ENCODE measurements at places on chromosomes 11 and 22. TPM values are rescaled to one million over a fixed set of nuclear protein-coding genes. Genes with fewer than 3 reads are reported as not detected.

Gene GDPD5
- total RNA-seq = 29.4 TPM

- no peaks in the 10 kb centered on the region for H3K4me1 ChIP-seq
- no peaks in the 10 kb centered on the region for H3K36me3 ChIP-seq
- H3K27ac ChIP-seq = no peak overlapping the region
- peak; percentile 68 for DNase-seq
- H3K4me3 ChIP-seq = no peak overlapping the region
Measured at GRCh38 chr22:49768951-49769690, 58.6 kb downstream of the BRD1 start.

GRCh38 chr11:119181677-119182412, 3.4 kb upstream of the NHERF4 start:
- no peak for DNase-seq
- no peaks in the 10 kb centered on the region for H3K4me1 ChIP-seq
- no peaks in the 10 kb centered on the region for H3K36me3 ChIP-seq
- H3K4me3 ChIP-seq = no peak overlapping the region
- H3K27ac ChIP-seq = no peak overlapping the region
- H3K27me3 ChIP-seq = no peaks in the 10 kb centered on the region

GRCh38 chr11:16879690-16880089, 134.5 kb downstream of the PLEKHA7 start:
- no peak for DNase-seq
- H3K36me3 ChIP-seq = no peaks in the 10 kb centered on the region
- no peak overlapping the region for H3K4me3 ChIP-seq

DNA sequence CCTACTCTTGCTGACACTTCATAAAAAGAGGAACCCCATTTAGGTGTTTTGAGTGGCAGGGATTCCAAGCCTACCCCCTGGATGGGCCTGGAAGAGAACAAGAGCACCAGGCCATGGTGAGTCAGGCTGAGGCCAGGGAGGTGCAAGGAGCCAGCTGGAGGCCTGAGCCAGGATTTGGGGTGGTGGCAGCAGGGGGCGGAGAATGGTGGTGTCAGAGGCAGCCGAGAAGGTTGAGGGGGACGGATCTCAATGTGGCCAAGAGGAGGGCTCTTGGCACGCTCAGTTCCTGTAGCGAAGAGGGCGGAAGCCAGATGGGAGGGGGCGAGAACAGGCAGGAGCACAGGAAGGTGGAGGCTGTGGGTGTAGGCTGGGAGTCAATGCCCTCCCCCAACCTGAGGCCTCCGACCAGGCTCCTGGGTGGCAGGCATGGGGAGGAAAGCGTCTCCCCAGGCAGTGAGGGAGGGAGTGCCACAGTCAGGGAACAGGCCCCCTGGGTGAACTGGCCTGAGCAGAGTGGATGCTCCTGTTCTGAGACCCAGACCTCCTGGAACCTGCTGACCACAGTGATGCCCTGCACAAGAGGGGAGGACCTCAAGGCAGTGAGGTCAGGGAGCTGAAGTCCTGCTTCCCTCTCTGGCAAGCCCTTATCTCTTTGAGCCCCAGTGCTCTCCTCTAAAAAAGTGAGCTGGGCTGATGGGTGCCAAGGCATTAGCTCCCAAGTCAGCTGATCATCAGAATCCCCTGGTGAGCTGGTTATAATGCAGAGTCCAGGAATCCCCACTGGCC, 13.9 kb downstream of the RTN4RL2 start:
- H3K36me3 ChIP-seq = no peaks in the 10 kb centered on the region
- no peaks in the 10 kb centered on the region for H3K27me3 ChIP-seq

DNA sequence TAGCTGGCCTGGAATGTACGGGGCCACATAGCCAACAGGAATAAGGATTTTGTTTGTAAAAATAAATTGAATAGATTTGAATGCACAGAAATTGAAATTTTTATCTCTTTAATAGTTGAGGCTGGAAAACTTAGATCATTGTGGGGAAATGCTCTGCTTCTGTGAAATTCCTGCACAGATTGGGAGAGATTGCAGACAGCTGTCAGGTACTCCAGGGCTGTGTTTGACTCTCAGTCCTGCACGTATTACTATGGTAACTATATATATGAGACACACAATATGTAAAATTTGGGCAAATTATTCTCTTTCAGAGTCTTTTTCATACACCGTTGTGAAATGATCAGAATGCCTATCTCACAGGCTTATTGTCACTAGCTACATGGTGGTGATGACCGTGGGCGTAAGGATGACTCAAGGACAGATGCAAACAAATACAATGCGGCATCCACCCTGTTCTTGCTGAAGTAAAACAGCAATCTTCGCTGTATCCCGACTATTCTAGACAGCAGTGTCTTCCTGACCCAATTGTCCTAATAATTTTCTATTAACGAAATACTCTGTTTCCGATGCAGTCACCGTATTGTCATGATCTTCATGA, 79.4 kb downstream of the ZC3H12C start:
- no peak overlapping the region for H3K27ac ChIP-seq
- H3K27me3 ChIP-seq = no peaks in the 10 kb centered on the region
- H3K4me3 ChIP-seq = no peak overlapping the region
- no peaks in the 10 kb centered on the region for H3K36me3 ChIP-seq

GRCh38 chr11:76752321-76753143, 30.6 kb upstream of the TSKU start:
- H3K27ac ChIP-seq = no peak overlapping the region
- no peaks in the 10 kb centered on the region for H3K36me3 ChIP-seq
- no peaks in the 10 kb centered on the region for H3K4me1 ChIP-seq
- H3K4me3 ChIP-seq = no peak overlapping the region
